ENCODE measurements at places on chromosomes 3 and 15.

DNA sequence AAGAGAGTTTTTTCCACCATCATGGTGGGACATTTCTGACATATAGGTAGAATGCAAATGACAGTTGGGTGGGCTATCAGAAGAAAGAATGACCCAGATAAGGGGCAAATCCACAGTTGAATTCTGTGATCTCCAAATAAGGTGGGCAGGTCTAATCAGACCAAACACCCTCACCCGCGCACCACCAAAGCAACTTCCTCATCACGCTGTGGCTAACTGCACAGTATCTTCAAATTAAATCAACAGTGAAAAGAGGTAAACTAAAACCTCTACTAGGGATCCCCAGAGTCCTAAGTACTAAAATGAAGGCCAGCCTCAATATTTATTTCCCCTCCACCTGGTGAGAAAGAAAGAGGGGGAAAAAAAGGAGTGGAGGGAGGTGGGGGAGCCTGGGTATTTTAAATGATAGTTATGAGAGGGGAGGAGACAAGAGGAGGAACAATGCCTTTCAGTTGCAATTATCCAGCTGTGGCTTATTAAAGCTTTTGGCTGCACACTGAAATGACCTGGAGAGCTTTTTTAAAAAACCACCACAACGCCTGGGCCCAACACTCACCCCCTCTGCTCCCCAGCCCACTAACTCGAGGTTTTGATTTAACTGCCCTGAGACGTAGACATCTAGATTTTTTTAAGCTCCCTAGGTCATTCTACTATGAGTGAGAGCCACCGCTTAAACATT is 61.0 kb downstream of the LRIG1 start:
- DNase-seq = peak; percentile 55

DNA sequence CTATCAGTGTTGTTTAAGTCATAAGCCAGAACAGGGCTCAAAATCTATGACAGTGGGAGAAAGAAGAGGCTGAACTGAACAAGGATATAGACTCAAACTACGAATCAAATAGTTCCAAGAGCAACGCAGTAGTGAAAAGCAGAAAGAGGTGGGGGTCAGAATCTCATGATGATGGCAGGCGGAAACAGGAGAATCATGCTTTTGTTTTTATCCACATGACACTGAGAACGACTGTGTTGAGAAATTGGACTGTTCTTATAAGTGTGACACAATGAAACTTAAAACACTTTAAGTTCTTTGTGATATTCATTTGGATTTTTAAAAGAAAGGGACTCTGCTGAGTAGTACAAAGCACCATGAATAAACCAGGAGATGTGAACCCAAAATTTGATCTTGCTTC is 309.4 kb downstream of the ULK4 start:
- no peak for DNase-seq

- DNase-seq = peak; percentile 86
These were observed 60.9 kb downstream of the STRIT1 start for GRCh38 chr3:155232605-155233004.

DNA sequence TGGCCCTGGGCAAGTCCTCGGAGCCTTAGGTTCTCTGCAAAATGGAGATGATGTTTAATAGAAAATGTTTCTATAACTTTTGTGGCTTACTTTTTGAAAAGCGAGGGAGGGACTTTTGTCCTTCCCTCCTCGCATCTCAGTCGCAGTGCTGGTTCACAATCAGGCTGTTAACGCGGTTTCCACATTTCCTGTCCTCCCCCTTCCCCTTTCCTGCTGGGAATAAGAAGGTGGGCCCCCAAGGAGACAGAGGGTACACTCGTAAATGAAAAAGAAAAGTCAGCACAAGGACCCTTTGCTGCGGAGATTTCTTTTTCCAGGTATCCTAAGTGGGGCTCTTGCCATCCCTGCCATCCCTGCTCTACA is 29.5 kb downstream of the ARHGAP31 start:
- no peak for DNase-seq

DNA sequence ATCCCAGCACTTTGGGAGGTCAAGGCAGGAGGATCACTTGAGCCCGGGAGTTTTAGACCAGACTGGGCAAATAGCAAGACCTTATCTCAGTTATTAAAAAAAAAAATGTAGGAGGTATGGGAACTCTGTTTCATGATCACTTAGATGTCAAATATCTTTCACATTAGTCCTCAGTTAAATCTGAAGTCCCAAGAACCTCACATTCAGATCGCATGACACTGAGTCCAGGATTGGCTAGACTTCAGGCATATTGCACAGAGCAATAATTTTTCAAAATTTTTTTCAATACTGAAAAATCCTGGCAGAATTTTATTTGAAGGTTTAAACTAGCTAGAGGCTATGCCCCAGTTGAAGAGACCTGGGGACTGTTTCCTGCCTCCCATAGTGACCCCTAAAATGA is 56.3 kb upstream of the ZNF148 start:
- DNase-seq = no peak

GRCh38 chr3:29649815-29650547 is 369.1 kb downstream of the RBMS3 start:
- DNase-seq = peak; percentile 48

- no peak for DNase-seq
These were observed 27.9 kb downstream of the AKAP13 start for GRCh38 chr15:85408270-85408746.

DNA sequence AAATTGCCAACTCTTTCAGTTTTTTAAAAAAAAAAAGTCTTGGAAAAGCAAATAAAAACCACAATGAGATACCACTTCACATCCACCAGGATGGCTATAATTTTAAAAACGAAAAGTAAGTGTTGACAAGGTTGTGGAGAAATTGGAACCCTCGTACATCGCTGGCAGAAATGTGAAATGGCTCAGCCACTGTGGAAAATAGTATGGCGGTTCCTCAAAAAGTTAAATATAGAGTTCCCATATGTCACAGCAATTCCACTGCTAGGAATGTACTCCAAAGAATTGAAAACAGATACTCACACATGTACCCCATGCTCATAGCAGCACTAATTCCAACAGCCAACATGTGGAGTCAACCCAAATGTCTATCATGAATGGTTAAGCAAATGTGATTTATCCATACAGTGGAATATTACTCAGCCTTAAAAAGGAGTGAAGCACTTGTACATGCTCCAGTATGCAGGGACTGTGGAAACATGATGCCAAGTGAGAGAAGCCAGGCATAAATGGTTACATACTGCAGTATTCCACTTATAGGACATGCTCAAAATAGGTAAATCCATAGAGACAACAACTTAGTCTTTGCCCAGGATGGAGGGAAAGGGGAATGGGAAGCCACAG is 73.8 kb upstream of the PCSK6 start:
- no peak for DNase-seq

DNA sequence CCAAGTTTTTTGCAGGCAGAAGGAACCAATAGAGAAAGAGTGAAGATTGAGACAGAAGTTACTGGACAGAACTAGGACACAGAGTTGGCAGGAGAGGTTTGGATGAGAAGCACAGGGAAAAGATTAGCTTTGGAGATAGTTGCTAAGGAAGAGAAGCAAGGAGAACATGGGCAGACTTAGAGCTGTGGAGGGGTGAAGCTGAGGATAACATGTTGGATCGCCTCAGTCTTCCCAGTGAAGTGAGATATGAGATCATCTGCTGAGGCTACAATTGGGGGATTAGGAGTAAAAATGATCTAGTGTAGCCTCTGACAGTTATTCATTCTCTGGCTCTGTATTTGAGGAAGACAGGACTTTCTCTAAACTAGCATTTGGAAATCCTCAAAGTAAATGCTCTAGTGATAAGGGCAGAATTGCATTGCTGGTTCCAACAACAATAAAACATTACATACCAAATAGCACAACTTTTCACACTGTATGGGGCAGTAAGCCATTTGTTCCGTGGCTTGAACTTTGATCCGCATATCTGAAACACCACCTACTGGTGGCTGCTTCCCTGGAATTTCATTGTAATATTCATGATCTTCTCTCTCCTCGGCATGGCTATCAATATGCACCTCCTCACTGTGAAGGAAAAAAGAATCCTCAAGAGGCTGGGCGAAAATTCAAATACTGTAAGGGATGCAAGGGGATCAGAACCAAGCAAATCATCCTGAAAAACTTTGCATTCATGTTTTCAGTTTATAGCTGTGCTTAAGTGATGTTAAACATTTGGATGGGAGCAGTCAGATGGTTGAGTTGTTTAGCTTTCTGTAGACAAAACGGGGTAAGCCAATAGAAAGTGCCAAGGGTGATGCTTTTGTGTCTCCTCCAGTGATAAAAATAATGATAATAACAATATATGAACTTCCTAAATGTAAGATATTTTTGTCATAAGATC is 22.2 kb upstream of the EID1 start:
- DNase-seq = peak; percentile 82

GRCh38 chr15:28021281-28022039 is 77.7 kb downstream of the OCA2 start:
- DNase-seq = peak; percentile 72

- peak; percentile 67 for DNase-seq
These were observed 76.0 kb downstream of the TRANK1 start for GRCh38 chr3:36868614-36869436.

GRCh38 chr15:92920595-92921161 is 20.6 kb downstream of the CHD2 start:
- no peak for DNase-seq

Data from fibroblast of lung (primary cell).